ENCODE measurements at places on chromosomes 4 and X.
A peak's percentile ranks its signal among the peaks of the same experiment; 100 is the strongest.

DNA sequence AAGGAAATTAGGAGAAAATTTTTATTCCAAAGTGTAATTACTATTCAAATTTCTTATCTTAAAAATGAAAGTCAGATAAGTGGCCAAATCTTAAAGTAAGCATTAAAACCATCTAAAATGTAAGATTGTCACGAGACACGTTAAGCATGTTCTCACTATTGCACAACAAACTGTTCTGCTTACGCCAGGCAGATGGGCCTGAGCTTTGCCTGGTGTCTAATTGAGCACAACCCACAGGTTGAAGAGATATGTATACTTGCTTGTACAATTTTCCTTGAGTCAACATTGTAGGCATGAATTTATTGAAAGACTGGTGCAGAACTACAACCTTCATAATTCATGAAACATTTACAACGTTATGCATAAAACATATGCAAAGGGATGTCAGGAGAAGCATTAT is 3.9 kb downstream of the RNF128 start:
- no peak for DNase-seq

- DNase-seq, result no peak
Observed at GRCh38 chr4:151129796-151130195, 30.4 kb downstream of the RPS3A start.

GRCh38 chr4:142473960-142474338 is 372.2 kb downstream of the INPP4B start:
- DNase-seq, result no peak

- peak; percentile 11 for DNase-seq
Observed at GRCh38 chrX:134908356-134908755, 82.4 kb upstream of the SMIM10 start.

GRCh38 chrX:38561951-38562719 is 793 bp downstream of the TSPAN7 start:
- DNase-seq, result no peak

GRCh38 chr4:123785538-123785937 is 388.9 kb downstream of the SPRY1 start:
- no peak for DNase-seq

- DNase-seq, result no peak
Observed at GRCh38 chr4:73275318-73275654, 16.7 kb upstream of the ANKRD17 start.

- peak; percentile 14 for DNase-seq
Observed at GRCh38 chr4:162163892-162164759, at the start of gene FSTL5. Gene FSTL5 (minus strand): TSS chr4:162164000. CDS start chr4:162111396, 52,604 bp downstream.

- DNase-seq, result no peak
Observed at GRCh38 chr4:57095956-57096355, 14.2 kb downstream of the IGFBP7 start.

DNA sequence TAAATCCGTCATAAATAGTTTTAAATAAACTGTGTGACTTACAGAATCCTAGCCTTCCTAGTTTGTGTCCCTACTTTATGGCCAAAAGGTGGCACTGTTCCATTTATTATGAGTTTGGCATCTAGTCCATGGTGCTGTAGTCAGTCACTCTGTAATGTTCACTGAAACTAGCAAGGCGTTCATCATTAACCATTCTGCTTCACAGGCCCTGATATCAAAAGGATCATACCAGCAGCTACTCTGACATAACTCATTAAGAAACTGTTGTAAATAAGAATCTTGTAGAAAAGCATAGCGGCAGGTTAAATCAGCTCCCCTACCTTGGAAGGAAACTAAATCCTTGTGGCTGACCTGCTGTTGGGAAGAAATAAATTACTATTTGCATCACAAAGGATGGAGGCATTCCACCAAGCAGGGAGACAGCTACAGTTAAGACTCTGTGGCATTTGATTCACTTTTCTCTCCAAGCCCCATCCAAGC is 919.6 kb upstream of the DIAPH2 start:
- peak; percentile 1 for DNase-seq

DNA sequence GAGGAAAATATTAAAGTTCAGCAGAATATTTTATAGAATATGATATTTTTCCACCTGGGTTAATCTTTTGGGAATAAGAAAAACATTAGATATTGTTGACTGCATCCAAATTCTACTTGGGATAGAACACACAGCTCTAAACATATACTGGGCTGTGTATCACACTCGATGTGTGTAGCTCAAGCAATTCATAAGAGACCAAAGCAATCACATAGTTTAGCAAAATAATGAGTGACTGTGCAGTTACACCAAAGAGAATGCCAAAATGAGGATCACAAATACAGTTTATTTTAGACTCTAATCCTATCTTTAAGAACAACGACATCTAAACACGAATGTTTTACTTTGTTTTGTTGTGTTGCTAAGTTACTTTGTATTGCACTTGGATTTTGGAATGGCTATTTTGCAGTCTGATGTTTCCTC is 101.2 kb downstream of the CBR4 start:
- DNase-seq, result no peak

DNA sequence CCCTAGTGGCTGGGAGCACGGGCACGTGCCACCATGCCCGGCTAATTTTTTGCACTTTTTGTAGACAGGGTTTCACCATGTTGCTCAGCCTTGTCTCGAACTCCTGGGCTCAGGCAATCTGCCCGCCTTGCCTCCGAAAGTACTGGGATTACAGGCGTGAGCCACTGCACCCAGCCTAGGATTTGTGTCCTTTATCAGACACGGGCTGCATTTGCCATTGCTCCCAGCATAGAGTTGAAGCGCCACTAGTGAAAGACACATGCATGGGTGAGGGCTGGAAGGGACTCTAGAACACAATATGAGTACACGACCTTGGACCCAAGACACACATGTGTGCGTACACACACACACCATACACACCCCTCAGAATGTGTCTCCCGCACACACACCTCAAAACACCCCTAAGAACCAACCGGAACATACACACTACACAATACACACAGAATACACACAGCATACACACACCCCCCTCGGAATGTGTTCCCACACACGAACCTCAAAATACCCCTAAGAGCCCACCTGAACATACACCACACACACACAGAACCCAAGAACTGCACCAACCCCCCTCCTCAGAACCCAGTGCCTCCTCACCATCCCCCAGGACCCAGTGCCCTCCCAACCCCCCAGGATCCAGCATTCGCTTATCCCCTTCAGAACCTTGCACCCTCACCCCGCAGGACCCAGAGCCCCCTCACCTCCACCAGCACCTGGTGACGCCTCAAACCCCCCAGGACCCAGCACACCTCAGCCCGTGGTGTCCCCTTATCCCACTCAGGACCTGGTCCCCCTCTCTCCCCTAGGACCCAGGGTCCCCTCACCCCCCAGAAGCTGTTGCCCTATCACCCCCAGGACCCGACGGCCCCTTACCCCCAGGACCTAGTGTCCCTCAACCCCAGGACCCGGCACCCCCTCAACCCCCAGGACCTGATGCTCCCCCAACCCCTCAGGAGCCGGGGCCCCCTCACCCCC is 1.0 kb downstream of the TNIP2 start:
- no peak for DNase-seq

GRCh38 chrX:2495595-2495994 is 5.2 kb downstream of the DHRSX start:
- DNase-seq, result no peak

- no peak for DNase-seq
Observed at GRCh38 chrX:130841776-130842175, 61.2 kb downstream of the ENOX2 start.
